Mesenchymal stem cell (in vitro differentiated cells and primary cell): ENCODE measurements at places on chromosomes 12 and 14.

- no peak for DNase-seq
- H3K4me1 ChIP-seq: no peaks in the 10 kb centered on the region
- no peaks in the 10 kb centered on the region for H3K27me3 ChIP-seq
- H3K27ac ChIP-seq: no peak within 1 kb of the TSS
These were observed at the start of gene CLEC9A for GRCh38 chr12:10030446-10030845. TSS of gene CLEC9A (plus strand) at chr12:10030682. CDS start at chr12:10052688, 22,006 bp downstream.

DNA sequence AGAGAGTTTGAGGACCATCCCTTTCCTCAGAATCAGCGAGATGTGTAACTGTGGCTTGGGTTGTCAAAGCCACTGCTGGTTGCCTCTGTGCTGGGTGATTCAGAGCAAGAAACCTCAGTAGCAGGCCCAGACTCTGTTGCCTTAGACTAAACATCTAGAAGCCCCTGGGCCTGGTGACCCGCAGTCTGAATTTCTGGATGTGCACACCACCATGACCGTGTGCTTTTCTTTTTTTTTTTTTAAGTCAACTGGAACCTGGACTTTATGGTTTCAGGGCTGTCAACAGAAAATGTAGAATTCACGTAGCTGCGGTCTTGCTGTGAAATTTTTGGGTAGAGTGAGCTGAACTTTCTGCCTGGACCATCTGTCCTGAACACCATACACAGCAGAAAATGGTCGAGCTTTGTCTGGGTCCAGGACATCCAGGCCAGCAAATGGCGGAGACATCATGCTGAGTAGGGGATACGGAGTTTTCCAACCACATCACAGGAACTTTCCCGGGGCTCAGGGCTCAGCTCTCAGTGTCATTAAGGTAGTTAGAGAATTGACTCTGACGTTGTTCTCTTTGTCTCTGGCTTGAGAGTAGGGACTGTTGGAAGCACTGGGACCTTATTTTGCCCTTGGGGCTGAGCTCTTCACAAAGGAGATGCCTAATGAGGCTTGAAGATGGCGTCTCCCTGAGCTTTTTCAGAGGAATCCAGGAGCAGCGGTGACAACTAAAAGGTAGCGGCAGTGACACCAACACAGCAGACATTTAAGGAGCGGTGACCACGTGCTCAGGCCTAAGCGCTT, 23.0 kb upstream of the BATF start:
- DNase-seq: no peak
- no peak overlapping the region for H3K4me3 ChIP-seq
- no peaks in the 10 kb centered on the region for H3K4me1 ChIP-seq
- no peaks in the 10 kb centered on the region for H3K27me3 ChIP-seq
- H3K36me3 ChIP-seq: no peaks in the 10 kb centered on the region
- H3K27ac ChIP-seq: no peak overlapping the region

- H3K4me3 ChIP-seq: no peak overlapping the region
- peaks cover 8% of the 10 kb centered on the region for H3K36me3 ChIP-seq
- H3K4me1 ChIP-seq: no peaks in the 10 kb centered on the region
- H3K27me3 ChIP-seq: no peaks in the 10 kb centered on the region
These were observed 90.1 kb upstream of the DACT1 start for GRCh38 chr14:58547649-58548048.

- H3K4me1 ChIP-seq: peaks cover 1% of the 10 kb centered on the region
- H3K27ac ChIP-seq: no peak overlapping the region
- no peak for DNase-seq
- no peaks in the 10 kb centered on the region for H3K27me3 ChIP-seq
These were observed 105.4 kb downstream of the PAPLN start for GRCh38 chr14:73342670-73343069.

DNA sequence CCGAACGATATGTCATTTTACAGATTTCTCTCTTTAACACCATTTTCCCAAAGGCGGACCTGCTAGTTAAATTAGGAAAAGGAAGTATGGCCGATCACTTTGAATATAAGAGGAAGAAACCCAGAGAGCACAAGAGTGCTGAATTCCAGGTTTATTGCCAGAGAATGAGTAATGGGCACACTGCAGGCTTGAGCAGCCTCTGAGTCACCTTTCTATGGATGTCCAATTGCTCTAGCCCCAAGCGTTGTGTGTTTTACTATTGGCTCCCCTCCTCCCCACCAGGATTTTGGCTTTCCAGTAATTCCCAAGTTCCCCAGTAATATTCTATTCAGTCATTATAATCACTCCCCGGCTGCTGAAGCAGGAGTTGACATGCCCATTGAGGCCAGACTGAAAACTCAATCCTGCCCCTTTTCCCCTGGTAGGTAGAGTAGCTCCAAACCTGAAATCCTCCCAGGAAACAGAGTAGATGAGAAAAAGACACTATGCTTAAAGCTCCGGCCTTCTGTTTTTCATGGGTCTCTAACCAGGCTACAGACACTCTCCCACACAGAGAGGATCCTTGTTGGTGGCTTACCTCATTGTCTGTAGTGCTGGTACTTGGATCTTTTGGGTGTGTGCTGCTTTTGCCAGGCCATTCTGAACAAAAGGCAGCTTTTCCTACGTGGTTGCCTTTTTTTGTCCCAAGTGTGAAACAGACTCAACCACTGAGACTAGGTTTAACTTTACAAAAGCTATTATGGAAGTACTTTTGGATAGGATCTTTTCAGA, 704.3 kb upstream of the FLRT2 start:
- H3K36me3 ChIP-seq: no peaks in the 10 kb centered on the region
- no peak overlapping the region for H3K4me3 ChIP-seq
- no peak overlapping the region for H3K27ac ChIP-seq
- DNase-seq: no peak
- peaks cover 2% of the 10 kb centered on the region for H3K4me1 ChIP-seq
- no peaks in the 10 kb centered on the region for H3K27me3 ChIP-seq

- H3K27ac ChIP-seq: no peak overlapping the region
- H3K4me1 ChIP-seq: no peaks in the 10 kb centered on the region
- H3K27me3 ChIP-seq: no peaks in the 10 kb centered on the region
- no peak overlapping the region for H3K4me3 ChIP-seq
- no peak for DNase-seq
These were observed 1353.2 kb downstream of the AACS start for GRCh38 chr12:126418400-126418799.
